ENCODE measurements at places on chromosomes 16 and 17.

- peak; percentile 95 for DNase-seq
Observed at GRCh38 chr17:19384723-19385391, 2.1 kb downstream of the MFAP4 start.

- DNase-seq: no peak
Observed at GRCh38 chr16:65038100-65038499, 83.8 kb downstream of the CDH11 start.

GRCh38 chr16:19555938-19556771 lies 652 bp downstream of the VPS35L start:
- peak; percentile 61 for DNase-seq

DNA sequence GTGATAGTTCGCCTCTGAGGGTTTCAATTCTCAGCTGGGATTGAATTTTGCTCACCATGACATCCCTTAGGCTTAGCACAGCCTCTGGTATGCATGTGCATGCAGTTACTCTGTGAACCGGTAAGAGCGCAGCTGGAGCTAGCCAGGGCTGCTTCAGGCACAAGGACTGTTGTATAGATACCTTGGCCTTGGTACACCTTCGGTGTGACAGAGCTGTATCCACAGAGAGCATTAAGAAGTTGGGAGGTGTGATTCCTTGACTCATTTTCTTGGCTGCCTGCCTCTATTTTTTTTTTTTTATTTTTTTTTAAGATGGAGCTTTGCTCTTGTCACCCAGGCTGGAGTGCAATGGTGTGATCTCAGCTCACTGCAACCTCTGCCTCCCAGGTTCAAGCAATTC lies 2.2 kb upstream of the NUTF2 start:
- DNase-seq: peak; percentile 47

- no peak for DNase-seq
Observed at GRCh38 chr17:1730326-1731193, 6.1 kb downstream of the WDR81 start.

- DNase-seq: no peak
Observed at GRCh38 chr16:80107900-80108299, 432.9 kb upstream of the DYNLRB2 start.

DNA sequence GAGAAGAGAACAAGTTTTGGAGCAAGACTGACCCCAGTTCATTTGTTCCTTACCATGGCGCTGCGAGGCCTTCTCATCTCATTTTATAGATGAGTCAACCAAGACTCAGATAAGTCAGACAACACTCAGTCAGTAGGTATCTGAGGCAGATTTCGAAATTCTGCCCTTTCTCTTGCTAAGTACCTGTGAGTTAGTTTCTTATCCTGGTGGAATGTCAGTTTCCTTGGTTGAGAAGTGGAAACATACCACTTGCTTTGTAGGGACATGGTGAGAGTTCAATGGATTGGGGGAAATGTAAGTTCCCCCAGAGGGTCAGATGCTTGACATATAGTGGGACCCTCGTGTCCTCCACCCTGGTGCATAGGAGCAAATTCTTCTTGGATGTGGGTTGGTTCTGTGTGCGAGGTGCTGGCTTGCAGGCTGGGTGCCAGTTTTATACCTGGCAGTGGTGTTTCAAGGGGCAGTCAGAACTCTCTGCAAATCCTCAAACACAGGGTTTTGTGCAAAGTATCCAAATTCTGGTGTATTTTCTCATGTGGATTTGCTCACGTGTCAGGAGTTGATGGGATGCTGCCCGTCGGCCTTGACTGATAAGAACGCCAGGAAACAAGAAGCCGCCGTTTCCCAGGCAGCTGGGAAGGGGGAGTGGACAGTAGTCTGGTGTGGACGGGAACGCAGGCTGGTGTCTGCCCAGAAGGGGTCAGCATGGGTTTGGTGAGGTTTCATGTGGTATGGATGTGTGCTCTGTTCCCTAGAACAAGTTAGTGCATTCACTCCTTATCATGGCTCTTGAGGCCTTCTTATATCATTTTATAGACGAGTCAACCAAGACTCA lies 61.1 kb upstream of the CIBAR2 start:
- peak; percentile 80 for DNase-seq

- DNase-seq: no peak
Observed at GRCh38 chr16:24125214-24125613, 130.9 kb upstream of the CACNG3 start.

- DNase-seq: peak; percentile 16
Observed at GRCh38 chr17:7825206-7825990, 8.6 kb upstream of the KDM6B start.
